ENCODE measurements at places on chromosomes 6 and 20.

- no peak for DNase-seq
Observed at GRCh38 chr6:31157513-31158139, at the start of gene CCHCR1. Gene CCHCR1 (minus strand): TSS chr6:31157802. CDS start chr6:31157600, 202 bp downstream.

DNA sequence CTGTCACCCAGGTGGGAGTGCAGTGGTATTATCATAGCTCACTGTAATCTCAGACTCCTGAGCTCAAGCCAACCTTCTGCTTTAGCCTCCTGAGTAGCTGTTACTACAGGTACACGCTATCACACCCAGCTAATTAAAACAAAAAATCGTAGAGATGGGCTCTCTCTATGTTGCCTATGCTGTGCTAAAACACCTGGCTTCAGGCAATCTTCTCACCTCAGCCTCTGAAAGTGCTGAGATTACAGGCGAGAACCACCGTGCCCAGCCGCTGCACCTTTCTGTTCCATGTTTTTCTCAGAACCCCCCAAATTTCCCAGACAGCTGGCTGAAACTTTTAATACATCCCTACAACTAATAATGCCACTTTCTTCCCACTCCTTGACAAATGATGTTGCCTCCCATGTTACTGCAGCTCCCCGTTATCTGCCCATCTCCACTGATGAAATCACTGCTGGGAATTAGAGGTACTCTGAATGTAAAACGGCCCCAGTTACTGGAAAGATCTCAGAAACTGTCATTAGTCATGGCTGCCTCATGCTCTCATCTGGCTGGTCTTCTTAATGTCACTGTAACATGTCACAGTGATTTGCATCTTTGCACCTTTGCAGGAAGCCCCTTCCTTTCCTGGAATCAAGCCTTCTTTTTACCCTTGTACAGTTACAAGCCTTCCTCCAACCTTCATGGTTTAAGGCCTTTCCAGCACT, 697.5 kb downstream of the PRKN start:
- no peak for DNase-seq

- no peak for DNase-seq
Observed at GRCh38 chr20:33092361-33092760, 12.9 kb downstream of the BPIFB4 start.

DNA sequence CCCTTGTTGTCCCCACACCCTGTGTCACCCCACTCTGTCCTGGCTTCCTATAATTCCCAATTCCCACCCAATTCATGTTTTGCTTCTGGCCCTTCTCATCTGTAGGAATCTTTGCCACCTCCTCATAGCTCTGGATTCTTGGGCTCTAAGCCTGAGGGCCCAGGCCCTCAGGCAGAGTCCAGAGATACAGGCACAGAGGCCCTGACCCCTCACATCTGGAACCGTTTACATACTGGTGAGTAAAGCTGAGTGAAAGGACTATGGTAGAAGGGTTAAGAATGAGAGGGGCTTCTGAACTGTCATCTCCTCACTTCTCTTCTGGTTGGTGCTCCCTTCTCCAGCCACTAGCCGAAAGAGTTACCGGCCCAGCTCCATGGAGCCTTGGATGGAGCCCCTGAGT, 13.6 kb downstream of the PRRC2A start:
- DNase-seq = no peak

DNA sequence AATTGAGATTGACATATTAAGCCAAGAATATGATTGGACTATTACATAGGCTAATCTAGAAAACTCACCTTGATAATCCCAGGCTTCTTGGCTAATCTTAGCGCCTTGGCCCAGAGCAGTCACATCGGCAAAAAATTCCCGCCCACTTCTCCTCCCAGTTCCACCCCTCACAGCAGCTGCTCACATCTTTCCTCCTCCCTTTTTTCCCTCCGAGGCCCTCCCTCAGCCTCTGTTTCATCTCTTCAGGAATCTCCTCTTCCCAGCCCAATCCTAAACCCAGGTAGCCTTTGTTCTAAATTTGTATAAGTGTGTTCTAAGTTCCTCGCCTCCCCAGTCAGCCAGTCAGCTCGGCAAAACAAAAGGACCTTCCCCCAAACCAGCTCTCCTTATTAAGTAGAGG, 184.3 kb downstream of the PRKN start:
- no peak for DNase-seq

DNA sequence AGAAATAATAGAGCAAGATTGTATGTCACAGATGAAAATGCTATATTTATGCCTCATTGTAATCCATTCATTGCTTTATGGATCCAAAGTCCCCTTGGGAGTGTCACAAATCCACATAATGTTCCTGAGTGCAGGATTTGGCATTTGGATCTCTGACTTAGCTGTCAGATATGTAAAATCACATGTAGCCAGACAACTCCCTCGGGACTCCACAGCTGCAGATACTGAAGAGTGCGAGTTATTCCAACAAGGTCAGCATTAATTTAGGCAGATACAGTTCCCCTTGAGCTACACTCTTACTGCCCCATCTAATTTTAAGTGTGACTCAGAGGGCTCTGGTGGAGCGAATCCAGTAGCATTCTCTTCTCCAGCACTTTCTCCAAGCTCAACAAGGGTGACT, 433.2 kb downstream of the CD83 start:
- DNase-seq = no peak

DNA sequence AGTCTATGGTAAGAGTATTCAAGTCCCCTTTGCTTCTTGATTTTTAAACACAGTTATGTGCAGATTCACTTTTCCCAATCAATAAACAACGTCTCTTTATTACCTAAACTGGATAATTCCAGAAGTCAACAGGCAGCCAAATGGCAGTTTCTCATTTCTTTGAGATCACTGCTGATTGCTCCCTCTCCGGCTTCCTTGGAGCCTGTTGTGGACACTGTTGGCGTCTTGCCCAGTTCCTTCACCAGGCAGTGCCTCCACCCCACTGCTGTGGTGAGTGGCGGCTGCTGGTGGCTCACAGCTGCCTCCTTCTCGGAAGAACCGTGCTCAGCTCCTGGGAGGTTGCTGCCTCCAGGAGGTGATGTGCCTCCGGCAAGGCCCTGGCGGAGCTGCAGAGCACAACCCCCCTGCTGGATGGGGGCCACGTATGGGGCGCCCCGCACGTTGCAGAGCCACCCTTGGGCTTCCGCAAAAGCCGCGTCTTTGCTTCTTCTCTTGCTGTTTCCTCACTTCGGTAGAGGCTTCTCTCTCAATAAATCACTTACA, 105.1 kb upstream of the CNKSR3 start:
- DNase-seq = peak; percentile 6

DNA sequence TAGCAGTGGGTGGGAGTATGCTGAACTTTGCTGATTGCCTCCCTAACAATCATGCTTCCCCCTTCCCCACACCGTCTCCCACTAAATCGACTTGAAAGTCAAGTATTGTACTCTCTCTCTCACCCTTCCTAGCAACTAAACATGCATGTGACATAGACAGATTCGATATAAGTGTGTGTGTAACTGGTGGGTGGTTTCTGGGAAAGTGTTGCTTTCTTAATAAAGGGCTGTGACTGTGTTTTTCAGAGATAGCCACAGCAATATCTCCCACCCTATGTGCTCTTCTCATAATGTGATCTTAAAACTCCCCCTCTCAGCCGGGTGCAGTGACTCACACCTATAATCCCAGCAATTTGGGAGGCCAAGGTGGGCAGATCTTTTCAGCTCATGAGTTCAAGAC, 49.3 kb upstream of the E2F3 start:
- no peak for DNase-seq

- no peak for DNase-seq
Observed at GRCh38 chr6:44254191-44255104, 2.9 kb downstream of the SLC35B2 start.

DNA sequence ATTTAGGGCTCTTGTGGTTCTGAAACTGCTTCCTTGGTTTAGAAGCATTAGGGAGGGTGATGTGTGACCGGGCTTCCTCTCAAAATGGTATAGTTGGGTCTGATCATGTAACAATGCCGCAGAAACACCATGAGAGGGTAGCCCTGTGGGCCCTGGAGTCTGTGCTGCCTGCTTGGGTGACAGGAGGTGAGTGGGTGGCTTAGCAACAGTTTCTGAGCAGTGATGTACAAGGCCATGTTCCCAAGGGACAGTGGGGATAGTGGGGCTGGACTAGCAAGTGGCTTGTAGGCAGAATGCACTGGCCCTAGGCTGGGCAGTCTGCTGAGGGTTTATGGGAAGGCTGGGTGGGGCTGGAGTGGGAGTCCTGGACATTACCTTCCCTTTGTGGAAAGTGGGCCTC, 106.9 kb upstream of the MYL9 start:
- no peak for DNase-seq

DNA sequence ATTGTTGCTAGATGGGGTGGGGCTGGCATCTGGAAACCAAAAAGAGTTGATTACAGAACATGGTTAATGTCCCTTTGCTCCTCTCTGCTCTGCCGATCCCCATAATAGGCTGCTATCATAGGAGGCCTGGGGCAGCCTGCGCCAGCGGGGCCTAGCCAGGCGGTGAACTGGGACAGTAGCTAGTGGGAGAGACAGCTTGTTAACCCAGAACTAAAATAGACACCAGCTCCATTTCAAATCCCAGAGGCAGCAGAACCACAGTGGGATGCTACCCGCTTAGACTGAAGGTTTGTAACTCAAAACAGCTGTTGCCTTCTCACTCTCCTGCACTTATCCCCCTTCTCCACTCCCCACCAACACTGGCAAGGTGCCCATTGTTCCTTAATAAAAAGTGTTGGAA, 98.5 kb downstream of the SSR1 start:
- DNase-seq = no peak

DNA sequence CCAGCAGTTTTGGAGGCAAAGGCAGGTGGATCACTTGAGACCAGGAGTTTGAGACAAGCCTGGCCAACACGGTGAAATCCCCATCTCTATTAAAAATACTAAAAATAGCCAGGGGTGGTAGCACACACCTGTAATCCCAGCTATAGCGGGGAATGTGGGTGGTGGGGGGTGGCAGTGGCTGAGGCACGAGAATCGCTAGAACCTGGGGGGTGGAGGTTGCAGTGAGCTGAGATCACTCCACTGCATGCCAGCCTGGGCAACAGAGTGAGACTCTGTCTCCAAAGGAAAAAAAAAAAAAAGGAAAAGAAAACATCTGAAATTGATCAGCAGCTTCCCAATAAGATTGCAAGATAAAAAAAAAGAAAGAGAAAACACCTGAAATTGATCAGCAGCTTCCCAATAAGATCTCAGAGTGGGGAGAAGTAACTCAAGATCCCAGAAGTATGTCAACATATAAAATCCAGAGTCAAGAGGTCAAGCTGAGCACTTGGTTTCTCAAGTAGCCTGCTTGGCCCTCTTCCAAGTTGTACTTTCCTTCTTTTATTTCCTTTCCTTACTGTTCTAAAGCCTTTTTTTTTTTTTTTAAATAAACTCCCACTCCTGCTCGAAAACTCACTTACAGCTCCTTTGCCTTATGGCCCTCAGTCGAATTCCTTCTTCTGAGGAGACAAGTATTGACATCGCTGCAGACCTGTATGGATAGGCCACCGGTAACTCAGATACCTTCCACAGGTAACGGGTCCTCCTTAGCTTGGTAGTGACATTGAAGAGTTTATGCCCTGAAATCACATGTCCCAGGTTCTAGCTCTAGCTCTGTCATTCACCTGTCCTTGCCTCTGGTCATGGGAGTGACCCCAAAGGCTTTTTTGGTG, 368.5 kb upstream of the SYNCRIP start:
- no peak for DNase-seq

DNA sequence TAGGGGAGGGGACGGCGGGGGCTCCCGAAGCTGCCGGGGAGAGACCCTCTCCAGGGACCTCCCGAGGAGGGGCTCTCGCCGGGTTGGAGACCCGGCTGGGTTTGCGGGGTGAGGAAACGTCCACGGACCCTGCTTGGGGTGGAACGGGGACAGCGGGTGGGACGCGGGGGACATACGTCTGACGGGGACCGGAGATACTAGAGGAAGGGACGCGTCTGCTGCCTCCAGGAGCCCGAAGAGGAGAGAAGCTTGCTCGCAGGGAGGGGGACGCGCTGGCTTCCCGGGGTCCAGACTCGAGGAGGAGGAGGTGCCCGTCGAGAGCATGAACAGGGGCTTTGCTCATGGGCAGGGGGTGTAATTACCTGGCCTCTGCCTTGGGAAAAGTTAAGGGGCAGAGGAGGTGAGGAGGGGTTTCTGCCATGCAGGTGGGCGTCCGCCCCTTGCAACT, 593 bp downstream of the DNMT3B start:
- no peak for DNase-seq

DNA sequence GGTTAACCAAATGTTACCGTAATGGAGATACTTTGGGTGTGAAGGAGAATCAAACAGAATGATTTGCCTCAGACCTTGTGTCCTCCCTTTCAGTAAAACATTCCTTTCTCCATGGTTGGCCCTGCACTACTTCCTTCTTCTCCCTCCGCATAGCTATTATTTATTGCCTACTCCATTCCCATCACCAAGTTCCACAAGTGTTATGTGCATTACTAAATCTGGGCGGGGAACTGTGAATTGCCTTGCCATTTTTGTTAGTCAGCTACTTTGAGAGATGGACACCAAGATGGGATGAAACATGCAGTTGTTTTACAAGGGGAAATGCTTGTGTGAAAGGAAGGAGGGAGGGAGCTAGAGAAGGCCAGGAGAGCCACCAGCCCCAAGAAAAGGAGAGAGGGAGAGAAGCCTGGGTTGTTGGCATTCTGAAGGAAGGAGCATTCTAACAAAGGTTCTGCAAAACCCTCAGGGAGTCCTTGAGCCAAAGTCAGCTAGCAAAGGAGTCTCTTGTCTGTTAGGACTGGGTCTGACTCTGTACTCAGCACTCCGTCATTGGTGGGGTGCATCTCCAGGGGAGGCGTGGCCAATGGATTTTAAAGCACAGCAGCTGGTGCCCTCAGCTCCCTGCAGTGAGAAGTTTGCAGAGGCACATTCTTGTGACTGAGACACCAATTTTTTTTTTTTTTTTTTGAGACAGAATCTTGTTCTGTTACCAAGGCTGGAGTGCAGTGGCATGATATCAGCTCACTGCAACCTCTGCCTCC, 83.6 kb upstream of the CHD6 start:
- no peak for DNase-seq

- DNase-seq = no peak
Observed at GRCh38 chr6:138541823-138542481, 42.7 kb upstream of the NHSL1 start.

Measured in cortex of kidney (tissue), 1 donor.